A549 (cell line): ENCODE measurements at places on chromosomes 4 and X.

- no peak for DNase-seq
These were observed 27.1 kb upstream of the ALB start for GRCh38 chr4:73376976-73377375.

DNA sequence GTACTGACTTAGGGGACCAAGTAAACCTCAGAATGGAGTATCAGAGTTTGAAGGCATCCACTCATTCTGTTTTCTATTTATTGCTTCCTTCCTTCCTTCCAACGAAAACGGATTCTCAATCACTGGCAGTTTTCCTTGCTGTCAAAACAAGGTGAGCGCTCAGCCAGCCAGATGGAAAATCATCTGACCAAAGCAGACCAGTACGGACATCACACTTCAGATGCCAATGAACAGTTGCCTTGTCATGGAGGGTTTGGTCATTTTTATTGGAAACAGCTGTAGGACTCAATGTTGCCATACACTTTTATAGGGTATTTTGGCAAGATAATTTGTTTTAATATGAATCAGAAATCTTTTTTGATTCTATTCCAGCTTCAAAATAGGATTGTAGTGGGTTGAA is 16.6 kb downstream of the GEMIN8 start:
- DNase-seq = no peak

- no peak for DNase-seq
These were observed 182.1 kb upstream of the TET2 start for GRCh38 chr4:104964410-104965175.

GRCh38 chr4:152565333-152565732 is 29.4 kb upstream of the FBXW7 start:
- no peak for DNase-seq

DNA sequence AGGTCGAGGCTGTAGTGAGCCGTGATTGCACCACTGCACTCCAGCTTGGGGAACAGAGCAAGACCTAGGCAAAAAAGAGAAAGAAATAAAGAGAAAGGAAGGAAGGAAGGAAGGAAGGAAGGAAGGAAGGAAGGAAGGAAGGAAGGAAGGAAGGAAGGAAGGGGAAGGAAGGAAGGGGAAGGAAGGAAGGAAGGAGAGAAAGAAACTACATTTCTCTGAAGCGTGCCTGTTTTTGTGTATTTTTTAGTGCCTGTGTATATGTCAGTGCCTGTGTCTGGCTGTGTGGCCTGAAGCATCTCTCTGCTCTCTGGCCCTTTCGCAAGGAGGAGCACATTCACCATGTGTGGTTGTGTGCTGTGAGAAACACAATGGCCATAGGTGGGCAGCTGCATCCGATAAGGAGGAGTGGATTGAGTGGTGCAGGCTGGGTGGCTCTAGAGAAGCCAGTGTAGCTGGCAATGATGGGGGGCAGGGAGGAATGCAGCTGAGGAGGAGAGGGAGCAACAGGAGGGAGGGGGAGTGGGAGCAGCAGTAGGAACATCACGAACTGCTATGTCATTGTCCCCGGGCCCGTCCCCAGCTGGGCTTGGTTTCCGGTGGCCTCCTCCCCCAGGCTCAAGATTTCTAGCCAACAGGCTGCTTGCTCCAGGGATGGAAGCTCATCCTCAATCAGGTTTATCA is 11.4 kb downstream of the SYN1 start:
- DNase-seq = no peak

DNA sequence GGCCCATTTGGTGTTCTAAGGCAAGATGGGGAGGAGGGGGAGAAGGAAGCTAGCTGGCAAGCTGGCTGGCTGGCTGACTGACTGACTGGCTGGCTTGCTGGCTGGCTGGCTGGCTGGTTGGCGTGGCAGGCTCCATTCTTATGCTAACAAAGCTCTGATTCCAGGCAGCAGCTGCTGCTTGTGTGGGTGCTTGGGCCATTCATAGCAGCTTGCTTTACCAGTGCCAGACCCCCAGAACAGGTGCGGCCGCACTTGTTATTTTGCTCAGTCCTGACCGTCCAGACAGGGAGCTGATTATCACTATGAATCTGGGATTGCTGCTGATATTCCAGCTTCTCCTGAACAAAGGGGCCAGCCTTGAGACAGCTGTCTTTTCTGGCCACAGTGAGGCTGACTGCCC is 131.2 kb upstream of the PAK3 start:
- DNase-seq = no peak

- peak; percentile 66 for DNase-seq
These were observed 904.9 kb upstream of the EPHA5 start for GRCh38 chr4:66575008-66575696.

DNA sequence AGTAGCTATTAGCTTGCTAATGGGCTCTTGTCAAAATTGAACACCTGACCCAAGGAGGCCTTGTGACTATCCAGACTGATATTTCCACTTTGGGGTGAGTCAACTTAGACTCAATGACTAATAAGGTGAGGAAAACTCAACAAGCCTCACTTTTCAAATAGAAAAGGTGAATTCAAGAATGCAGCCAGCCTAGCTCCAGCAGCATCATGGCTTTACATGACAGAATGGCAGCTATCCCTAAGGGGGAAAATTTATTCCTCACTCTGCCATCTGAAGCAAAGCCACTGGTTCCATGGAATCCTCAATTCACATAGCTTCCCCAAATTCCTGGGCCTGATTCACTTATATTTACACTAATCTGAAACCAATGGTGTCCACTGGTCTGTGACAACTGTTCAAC is 29.1 kb upstream of the RAB9B start:
- DNase-seq = no peak

DNA sequence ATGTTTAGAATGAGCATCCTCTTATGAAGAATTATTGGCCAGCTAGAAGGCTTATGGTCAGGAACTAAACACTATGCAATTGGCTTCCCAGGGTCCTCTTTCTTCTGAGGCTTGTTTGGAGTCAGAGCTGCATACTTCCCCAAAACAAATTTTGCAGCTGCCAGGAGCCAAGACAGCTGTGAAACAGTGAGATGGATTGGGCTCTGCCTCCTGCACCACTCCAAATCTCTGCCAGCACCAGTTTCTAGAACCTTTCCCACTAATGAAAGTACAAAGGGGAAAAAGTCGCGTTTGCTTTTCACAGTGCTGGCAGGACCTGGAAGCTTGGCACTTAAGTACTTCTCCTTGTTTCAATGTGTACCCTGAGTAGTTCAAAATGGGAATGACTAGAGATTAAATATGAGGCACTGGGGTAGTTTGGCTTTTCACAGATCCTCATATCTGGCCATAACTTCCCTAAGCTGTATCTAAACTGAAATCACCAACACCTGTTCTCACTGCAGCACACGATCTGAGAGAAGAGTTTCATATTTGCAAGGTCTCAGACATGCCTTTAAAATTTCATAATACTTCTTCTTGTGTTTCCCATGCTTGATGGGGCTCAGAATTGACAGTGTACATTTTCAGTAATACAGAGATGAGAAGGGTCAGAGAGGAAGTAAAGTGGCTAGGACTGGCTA is 20.7 kb upstream of the AR start:
- DNase-seq = no peak

GRCh38 chr4:6343939-6344408 is 74.3 kb downstream of the WFS1 start:
- peak; percentile 85 for DNase-seq

DNA sequence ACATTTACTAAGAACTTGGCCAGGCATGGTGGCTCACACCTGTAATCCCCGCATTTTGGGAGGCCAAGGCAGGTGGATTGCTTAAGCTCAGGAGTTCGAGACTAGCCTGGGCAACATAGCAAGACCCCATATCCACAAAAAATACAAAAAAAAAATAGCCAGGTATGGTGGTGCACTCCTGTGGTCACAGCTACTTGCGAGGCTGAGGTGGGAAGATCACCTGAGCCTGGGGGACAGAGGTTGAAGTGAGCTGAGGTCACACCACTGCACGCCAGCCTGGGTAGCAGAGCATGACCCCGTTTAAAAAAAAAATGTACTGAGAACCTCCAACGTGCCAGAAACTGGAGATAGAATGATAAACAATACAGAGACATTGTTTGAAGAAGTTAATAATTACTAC is 8.0 kb downstream of the OPRPN start:
- DNase-seq = no peak

GRCh38 chrX:152824841-152825374 is 5.6 kb downstream of the CETN2 start:
- no peak for DNase-seq

GRCh38 chr4:166341992-166342391 is 469.0 kb downstream of the TLL1 start:
- DNase-seq = no peak

- DNase-seq = peak; percentile 11
These were observed 338 bp upstream of the KLHL2 start for GRCh38 chr4:165207016-165207430.

DNA sequence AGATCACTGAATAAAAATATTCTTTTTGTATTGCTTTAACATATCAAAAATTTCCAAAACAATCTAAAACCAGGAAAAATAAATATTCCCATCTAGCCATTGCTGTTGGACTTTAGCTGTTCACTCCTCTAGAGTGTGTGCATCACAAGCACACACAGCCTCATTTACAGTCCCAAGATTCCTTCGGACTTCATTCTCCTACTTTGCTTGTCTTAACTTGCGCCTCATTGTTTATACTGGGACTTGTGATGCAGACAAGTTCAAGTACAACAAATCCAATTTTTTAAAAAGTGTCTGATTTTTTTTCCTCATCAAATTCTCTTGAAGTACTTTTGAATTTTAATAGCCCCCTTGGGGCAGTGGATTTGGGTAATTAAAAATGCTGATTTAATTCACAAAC is 55.6 kb downstream of the TLL1 start:
- DNase-seq = no peak

DNA sequence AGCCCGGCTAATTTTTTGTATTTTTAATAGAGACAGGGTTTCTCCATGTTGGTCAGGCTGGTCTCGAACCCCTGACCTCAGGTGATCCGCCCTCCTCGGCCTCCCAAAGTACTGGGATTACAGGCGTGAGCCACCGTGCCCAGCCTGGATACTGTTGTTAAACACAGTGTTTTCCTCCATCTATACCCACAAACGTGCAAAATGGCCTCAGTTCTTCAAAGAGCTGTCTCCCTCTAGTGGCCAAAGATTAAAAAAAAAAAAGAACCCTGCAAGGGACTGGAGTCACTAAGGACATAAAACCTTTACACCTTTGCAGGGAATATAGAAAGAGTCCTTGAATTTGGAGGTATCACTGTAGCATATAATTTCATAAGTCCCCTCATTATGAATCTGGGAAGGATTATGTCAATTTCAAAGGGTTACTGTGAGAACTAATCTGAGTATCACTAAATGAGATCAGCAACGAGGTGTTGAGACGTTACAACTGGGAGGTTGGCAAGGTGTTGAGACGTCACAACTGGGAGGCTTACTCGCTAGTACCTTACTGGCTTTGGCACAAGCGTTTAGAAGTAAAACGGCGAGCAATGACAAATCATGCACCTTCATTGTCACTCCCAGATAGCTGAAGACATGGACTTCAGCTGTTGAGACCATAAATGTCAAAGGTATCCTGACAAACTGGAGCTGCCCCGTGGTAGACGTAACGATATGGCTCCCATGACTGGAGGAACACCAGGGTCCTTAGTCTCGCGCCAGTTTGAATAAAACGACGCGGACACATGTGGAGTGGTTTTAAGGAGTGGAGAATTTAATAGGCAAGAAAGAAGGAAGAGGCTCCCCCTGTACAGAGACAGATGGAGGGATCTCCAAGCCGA is 33.4 kb upstream of the ENPP6 start:
- DNase-seq = peak; percentile 58

GRCh38 chr4:185011408-185011807 is 6.9 kb upstream of the HELT start:
- no peak for DNase-seq

DNA sequence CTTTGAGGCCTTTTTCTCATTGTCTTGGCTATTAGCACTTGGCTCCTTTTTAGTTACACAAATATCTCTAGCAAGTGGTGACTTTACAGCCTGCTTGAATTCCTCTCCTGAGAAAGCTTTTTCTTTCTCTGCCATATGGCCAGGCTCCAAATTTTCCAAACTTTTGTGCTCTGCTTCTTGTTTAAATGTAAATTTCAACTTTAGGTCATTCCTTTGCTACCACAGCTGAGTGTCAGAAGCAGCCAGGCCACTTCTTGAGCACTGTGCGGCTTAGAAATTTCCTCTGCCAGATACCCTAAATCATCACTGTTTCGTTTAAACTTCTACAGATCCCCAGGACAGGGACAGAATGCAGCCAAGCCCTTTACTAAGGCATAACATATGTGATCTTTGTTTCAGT is 222.4 kb downstream of the FBXO8 start:
- DNase-seq = no peak

GRCh38 chr4:76589872-76590797 is 155.1 kb downstream of the SHROOM3 start:
- DNase-seq = peak; percentile 34

DNA sequence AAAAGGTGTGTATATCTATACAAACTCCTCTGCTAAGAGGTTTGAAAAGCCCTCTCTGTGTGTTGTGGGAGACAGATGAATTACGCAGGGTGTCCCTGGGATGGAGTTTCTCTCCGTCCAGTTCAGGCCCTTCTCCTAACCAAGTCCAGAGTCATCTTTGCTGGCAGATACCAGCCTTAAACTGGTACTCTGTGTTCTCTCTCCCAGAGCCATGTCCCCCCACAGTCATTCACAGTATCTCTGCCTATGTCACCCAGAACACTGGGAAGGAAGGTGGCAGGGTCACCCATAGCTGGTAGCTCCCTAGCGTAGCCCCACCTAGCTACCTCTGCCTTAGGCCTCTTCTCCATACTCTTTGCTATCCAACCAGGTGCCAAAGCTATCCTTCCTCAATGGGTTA is 8.9 kb downstream of the AMER1 start:
- DNase-seq = no peak

DNA sequence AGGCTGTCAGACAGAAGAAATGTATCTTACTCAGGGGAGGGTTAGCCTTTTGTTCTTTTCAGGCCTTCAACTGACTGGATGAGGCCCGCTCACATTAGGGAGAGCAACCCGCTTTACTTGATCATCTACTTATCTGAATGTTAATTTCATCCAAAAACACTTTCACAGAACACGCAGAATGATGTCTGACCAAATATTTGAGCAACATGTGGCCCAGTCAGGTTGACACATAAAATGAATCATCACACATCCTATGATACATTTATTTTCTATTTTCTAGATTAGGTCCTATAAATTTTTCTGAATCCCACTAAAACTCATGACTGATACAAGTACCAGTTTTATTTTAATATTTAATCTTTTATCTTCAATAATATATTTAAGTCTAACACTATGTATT is 260.3 kb downstream of the IL15 start:
- DNase-seq = no peak
